ENCODE measurements at places on chromosomes 2 and 18. TPM values are rescaled to one million over a fixed set of nuclear protein-coding genes. Genes with fewer than 3 reads are reported as not detected.

C2orf66 gene
- not detected for polyA plus RNA-seq

ALPP gene
- polyA plus RNA-seq = not detected

ECEL1 gene
- not detected for polyA plus RNA-seq

PLA2R1 gene
- 0.38 TPM for polyA plus RNA-seq

LIPG gene
- 3.1 TPM for polyA plus RNA-seq

L3MBTL4 gene
- 0.95 TPM for polyA plus RNA-seq

LYG2 gene
- not detected for polyA plus RNA-seq

RNF144A gene
- polyA plus RNA-seq = 4.9 TPM
